Astrocyte of the spinal cord (primary cell): ENCODE measurements at places on chromosomes 6 and 20.

DNA sequence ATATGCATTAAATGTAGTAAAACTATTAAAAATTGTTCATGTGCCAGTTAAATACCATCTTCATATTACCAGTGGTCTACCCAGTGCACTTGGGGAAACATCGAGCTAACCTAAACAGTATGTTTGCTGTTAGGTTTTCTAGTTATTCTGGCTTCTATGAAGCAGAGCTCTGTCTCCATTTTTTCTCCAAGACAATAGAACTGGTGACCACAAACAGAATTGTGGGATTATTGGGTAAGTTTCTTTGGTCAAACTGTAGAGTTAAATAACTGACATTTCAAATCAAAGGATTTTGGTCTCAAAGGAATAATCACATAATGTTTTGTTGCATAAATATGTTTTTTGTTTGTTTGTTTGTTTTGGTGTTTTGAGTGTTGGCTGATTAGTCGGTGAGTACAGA, 40.5 kb upstream of the EDN3 start:
- DNase-seq = no peak

- no peak for DNase-seq
Measured at GRCh38 chr6:125154761-125155135, 1.2 kb downstream of the TPD52L1 start.

DNA sequence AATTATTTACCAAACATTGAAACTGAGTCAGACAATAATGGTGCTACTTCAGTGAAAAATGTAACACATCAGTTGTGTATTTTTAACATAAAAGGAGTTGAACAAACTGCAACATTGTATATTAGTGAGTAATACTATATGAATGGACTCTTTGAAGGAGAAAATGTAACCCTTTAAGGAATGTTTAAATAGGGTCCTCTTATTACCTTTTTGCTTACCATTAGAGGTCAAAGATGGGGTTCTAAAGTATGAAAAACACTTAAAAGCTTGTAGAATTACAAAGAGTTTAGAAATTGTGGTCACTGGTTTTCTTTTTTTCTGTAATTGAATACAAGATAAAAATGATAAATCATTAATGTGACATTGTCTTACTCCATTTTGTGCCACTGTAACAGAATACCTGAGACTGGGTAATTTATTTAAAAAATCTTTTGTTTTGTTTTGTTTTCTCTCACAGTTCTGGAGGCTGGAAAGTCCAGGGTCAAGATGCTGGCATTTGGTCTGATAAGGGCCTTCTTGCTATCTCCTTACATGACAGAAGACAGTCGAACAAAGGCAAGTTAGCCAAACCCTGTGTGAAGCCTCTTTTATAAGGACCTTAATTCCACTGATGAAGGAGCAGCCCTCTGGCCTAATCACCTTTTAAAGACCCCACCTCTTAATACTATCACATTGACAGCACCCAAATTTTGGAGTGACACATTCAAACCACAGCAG, 43.2 kb downstream of the SESN1 start:
- peak; percentile 42 for DNase-seq

DNA sequence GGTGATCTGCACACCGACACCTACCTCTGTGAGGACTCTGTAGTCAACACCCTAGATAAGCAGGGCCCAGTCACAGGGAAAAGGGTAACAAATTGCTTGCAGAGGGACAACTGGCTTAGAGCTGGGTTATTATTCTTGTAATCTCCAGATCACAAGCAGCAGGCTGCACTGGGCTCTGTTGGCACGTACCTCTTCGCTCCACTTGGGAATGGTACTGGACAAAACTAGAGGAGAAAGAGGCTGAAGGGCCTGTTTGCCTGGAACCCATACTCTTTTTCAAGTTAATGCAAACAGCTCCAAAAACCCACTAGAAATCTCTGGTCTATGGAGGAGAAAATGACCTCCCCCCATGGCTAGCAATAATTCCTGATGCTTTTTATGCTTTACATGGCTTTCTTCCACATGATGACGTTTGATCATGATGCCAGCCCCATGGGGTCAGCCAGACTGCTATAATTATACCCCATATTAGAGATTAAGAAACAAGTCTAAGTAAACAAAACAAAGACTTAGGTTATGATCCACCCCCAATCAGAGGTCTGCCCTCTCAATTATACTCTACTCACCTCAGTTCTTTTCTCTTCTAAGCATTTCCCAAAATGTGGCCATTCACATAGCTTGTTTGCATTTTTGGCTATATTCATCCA, 190.0 kb downstream of the UNC5CL start:
- no peak for DNase-seq

DNA sequence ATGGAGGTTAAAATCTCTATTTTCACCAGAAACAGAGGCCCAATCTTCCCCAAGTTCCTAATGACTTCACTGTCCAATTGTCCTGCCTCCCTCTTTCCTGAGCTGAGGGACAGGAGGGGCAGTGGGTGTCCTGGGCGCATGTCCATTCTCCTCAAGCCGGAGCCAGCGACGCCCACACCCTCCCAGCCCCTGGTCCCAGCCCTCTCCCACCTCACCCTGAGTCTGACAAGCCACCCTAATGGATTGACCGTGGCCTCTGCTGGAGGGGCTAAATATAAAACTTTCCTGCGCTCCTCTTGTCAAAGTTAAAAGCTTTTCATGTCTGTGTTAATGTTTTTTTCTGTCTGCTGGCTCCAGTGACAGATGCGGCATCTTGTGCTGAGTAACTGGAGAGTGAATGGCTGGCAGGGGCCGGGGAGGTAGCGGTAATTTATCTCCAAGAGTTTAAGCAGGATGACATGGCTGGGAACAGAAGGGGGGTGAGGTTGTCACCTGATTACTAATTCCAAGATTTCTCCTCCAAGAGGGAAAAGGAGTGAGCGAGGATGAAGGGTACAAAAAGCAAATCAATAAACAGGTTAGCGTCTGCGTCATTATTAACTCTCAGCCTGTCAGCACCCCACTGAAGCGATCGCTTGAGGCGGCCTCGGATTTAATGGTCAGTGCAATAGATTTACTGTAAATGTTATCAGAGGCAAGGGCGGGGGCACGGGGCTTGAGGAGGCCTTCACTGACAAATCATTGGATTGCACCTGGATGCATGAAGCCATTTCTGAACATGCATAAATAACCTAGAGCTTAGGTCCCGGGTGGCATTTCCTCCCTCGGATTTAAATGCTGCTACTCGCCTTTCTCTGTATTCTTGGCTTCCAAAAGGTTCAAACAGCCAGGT, 118.1 kb upstream of the MAFB start:
- DNase-seq = no peak

- no peak for DNase-seq
Measured at GRCh38 chr6:23016696-23017095, 447.3 kb downstream of the HDGFL1 start.

DNA sequence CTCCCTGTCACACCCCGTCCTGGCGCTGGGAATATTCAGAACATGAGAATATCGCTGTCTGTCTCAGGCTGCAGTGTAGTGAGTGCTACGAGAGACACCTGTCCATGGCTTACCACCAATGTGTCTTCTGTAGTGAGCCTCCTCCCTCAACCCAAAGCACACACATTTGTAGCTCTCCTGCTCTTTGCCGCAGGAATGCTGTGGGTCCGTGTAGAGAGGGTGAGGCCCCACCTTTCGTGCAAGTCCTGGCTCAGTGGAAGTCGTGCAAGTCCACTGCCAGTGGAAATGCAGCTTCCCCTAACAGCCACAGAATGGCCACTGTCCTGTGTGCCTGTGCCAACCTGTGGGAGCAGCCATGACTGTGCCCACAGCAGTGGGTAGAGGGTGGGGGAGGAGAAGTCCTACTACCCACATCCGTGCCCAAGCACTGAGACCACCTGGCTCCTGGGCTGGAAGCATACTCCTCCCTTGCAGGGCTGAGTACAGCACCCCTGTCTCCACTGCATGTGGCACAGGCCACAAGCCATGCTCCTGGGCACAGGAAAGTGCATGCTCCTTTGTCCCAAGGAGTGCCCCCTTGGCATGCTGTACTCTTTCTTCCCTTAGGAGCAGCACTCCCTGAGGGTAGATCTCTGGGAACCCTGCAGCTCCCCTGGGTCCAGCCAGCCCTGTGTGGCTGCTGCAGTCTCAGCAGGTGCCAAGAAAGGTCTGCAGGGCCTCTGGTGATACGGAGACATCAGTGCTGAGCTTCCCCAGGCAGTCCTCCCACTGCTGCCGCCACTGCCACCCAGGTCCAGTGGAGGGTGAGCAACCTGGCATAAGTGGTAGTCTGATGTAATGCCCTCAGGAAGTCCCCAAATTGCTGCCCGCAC, 28.0 kb downstream of the IGF2R start:
- no peak for DNase-seq

DNA sequence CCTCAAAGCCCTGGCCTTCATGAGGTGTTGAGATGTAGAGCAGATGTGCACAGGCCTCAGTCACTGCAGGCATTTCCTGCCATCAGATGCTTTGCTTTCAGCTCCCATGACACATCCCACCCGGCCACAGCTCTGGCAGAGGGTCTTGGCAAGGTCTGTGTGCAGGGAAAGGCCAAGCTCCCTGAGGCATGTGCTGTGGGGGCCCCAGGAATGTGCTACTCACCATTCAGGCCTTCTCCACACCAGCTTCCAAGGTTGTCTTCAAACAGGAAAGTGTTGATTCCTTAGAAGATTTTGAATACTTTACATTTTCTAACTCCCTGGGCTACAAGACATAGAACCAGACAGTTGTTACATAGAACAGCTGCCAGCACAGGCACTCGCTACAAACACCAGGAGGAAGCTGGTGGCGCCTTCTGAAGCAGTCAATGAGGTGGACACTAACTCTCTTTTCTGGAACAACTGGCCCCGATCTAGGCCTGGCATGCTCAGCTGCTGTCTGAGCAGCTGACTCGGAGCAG, 27.8 kb downstream of the CASS4 start:
- DNase-seq = peak; percentile 97

DNA sequence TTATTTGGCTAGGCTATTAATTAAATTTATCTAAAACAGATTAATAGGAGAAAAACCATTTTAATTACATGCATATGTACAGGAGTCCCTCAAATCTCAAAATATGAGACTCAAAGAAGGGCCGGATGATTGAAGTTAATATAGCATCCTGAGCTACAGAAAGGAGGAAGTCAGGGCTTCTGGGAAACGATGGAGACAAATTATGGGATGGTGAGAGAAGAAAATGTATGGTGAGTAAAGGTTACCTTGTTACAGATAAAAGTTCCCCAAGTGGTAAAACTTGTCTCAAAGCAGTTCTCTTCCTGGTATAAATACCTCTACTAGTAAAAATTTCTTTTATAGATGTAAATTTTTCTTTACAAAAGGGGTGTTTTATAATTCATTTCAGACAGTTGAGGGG, 15.9 kb upstream of the BTN1A1 start:
- no peak for DNase-seq

- DNase-seq = no peak
Measured at GRCh38 chr6:22064558-22064957, 232.3 kb downstream of the PRL start.

GRCh38 chr6:62803094-62803493, 408.2 kb upstream of the FKBP1C start:
- no peak for DNase-seq

DNA sequence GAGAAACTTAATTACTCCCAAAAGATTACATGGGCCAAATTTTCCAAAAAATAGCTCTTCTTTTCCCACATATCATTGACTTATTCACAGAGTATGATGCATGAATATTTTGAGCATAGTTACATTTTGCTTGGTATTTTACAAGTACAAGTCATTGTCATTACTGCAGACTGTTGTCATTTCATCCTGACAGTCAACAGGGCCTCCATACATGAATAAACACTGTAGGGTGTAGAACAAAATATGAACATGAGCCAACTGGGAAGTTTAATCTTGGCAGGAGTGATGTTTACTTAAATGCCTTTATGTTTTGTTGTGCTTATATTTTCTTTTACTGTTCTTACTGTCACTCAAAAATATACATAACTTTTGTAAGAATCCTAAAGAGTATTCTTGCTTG, 340.7 kb downstream of the ADGRB3 start:
- DNase-seq = no peak

GRCh38 chr6:169907419-169908115, 156.1 kb downstream of the ERMARD start:
- DNase-seq = no peak

- peak; percentile 58 for DNase-seq
Measured at GRCh38 chr6:134437376-134437775, 119.5 kb upstream of the SGK1 start.
